EH (cell line): ENCODE measurements at places on chromosomes 4 and X.

- DNase-seq: peak; percentile 38
Observed at GRCh38 chrX:118553042-118553710, 57.6 kb downstream of the DOCK11 start.

DNA sequence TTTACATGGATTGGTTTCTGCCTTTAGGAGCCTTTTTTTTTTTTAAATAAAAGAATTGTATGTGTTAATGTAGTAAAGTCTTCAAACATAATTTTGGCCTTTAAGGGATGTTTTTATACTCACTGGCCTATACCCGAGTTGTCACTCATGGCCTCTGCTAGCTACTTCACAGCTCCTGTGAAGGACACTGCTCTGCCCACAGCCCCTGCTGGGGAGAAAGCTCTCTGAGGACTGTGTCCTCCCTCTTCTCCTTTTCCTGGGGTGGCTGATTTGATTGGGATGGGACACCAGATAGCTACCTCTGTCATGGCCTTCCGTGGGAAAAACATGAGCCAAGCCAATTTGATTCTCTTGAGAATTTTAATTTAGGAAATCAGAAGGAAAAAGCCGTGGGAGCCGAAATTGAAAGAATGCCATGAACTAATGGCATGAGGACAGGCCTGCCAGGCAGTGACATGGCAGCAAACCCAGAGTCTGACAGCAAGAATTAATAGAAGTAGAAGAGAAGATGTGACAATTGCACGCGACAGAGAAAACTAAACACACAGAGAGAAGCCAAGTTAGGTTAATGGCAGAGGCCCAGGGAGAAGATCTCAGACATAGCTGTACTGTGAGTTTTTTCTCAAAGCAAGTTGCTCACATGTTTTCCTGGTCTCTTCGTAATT, 81.4 kb downstream of the ARHGAP10 start:
- peak; percentile 67 for DNase-seq

DNA sequence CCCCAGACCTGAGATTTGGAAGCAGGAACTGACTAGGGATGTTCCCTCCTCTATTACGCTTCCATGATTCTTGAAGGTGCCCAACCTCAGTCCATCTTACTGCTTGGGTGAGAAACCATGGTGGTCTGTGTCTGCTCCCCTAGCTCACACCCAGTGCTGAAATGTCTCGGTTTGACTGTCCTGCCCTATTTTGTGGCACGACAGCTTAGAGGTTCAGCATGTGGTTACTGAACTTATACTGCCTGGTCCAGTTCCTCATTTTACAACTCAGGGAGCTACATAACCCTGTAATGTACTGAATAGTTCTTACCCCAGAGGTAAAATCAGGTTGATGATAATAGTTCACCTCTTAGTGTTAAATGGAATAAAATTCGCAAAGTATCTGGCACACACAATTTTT, 203.1 kb downstream of the RBM46 start:
- no peak for DNase-seq

DNA sequence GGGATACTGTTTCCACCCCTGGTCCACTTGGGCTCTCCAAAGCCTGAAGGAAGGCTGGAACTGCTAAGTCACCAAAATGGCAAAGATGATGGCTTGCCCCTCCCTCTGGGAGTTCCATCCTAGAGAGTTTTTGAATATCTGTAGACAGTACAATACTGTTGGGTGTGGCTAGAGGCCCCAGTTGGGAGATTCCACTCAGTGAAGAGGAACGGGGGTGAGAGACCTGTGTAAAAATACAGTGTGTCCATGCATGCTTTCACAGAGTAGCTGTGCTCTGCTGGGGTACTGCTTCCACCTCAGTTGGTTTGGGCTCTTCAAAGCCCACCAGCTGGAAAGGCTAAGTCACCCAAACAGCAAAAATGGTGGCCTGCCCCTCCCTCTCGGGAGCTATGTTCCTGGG, 109.8 kb upstream of the APOOL start:
- DNase-seq: no peak

DNA sequence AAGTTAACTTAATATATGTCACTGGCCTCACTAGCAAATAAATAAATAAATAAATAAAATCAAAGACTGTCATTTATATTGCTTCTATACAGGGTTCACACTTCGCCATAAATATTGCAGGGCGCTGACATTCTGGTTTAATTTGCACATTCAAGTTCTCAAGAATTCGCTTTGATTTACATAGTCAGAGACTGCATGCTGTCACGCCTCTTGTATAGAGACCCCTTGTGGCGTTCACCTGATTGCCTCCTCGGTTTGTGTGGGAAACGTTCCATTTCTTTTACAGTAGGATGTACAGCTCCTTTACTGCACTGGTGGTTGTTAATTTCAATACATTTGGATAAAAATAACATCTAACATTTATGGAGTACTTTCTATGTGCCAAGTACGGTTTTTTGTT, 71.3 kb upstream of the ADGRG2 start:
- DNase-seq: no peak

- no peak for DNase-seq
Observed at GRCh38 chr4:13244444-13244843, 239.7 kb downstream of the RAB28 start.

DNA sequence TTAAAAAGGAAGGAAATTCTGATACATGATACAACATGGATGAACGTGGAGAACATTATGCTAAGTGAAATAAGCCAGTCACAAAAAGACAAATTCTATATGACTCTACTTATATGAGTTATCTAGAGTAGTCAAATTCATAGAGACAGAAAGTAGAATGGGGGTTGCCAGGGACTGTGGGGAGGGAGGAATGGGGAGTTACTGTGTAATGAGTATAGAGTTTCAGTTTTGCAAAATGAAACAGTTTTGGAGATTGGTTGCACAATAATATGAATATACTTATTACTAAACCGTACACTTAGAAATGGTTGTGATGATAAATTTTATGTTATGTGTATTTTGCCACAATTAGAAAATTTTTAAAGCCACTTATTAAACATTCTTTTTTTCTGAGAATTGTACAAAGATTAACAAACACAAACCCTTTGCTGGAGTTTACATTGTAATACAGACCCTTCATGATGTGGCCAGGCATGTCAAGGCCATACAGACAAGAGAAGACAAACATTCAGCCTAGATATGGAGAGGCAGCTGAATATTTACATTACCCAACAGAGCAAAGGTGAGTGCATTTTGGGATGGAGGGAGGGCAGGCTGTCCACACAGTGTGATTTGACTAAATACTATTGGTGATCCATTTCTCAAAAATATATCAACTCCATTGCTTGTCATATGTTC, 21.2 kb upstream of the GPC3 start:
- DNase-seq: no peak

DNA sequence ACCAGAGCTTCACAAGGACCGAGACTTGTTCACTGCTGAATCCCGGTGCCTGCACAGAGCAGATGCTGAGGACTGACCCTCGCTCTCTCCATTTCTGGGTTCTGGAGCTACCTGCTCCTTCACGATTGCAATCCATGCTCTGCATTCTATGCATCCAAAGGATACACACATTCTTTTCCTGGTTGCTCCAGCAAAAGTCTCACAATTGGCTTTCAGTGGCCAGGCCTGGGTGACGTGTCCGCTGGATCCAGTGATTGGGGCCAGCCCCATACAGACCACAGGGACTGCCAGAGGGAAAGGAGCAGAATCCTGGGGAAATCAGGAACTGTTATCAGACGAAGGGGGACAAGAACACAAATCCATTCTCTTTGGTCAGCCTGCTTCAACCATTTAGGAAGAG, 14.9 kb upstream of the CDKN2AIP start:
- DNase-seq: no peak

- no peak for DNase-seq
Observed at GRCh38 chr4:153333874-153334273, 10.6 kb upstream of the MND1 start.

- DNase-seq: peak; percentile 74
Observed at GRCh38 chr4:38092701-38093100, 132.5 kb downstream of the PTTG2 start.

GRCh38 chr4:113943863-113944262, 35.6 kb downstream of the ARSJ start:
- DNase-seq: peak; percentile 69
